ENCODE measurements at places on chromosomes 1 and 21.

- no peak for DNase-seq
Measured at GRCh38 chr21:31921079-31921478, 48.3 kb downstream of the HUNK start.

DNA sequence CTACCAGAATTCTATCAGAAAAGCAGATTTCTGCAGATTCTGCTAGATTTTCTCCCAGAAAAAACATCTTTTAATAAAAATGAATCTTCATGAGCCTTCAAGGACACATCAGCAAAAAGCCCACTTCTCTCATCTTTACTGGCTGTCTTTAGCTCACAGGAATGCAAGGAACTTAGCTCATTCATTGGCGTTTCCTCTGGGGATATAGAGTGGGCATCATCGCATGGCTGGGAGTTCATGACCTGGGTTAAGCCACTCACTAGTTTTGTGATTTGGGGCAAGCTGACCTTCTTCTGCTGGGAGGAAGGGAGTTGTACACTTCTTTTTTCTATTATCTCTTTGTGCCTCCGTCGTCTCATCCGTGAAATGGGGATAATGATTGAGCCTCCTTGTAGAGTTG, 149.7 kb downstream of the KAZN start:
- no peak for DNase-seq

GRCh38 chr1:236103646-236104218, 38.6 kb upstream of the GPR137B start:
- DNase-seq = no peak

DNA sequence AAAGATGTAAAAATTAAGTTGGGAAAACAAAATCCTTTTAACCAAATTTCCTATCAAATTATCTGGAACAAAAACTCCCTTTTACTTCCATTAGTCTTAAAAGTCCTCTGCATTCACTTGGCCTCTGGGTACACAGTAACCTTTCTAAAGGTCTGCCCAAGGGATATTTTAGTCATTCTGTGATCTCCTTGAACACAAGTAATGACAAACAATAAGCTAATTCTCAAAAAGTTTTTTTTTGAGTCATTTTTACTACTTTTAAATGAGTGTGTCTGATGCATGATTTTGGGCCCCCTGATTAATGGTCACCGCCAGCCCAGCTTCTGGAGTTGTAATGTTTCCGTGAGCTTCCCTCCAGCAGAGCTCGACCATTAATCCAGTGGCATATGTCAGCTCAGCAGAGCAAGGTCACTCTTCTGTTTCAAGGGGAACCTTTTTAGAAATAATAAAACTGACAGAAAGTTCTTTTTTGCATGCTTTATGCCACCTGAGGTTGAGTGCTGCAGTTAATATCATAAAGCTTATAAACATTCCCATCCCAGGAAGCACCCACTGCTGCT, 14.3 kb downstream of the SAMSN1 start:
- DNase-seq = no peak

DNA sequence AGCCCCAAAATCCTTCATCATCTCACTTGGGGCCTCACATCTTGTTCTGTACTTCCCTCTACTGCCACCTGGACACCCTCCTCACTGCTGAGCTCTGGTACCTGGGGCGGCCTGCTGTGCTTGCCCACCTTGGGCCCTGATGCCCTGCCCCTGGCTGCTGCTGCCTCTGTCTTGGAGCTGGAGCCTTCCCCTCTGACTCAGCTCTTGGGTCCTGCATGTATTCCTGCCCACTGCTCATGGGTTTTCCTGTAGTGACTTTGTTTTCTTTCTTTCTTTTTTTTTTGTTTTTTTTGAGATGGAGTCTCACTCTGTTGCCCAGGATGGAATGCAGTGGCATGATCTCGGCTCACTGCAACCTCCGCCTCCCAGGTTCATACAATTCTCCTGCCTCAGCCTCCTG, 37.5 kb downstream of the TRAPPC10 start:
- DNase-seq = no peak

- no peak for DNase-seq
Measured at GRCh38 chr1:201766131-201766866, 62.7 kb upstream of the IPO9 start.

- no peak for DNase-seq
Measured at GRCh38 chr21:16797540-16797939, 715.3 kb upstream of the CXADR start.

GRCh38 chr1:209420276-209420675, 163.2 kb upstream of the CAMK1G start:
- DNase-seq = no peak

GRCh38 chr1:36099681-36100341, 11.1 kb downstream of the ADPRS start:
- DNase-seq = peak; percentile 11

DNA sequence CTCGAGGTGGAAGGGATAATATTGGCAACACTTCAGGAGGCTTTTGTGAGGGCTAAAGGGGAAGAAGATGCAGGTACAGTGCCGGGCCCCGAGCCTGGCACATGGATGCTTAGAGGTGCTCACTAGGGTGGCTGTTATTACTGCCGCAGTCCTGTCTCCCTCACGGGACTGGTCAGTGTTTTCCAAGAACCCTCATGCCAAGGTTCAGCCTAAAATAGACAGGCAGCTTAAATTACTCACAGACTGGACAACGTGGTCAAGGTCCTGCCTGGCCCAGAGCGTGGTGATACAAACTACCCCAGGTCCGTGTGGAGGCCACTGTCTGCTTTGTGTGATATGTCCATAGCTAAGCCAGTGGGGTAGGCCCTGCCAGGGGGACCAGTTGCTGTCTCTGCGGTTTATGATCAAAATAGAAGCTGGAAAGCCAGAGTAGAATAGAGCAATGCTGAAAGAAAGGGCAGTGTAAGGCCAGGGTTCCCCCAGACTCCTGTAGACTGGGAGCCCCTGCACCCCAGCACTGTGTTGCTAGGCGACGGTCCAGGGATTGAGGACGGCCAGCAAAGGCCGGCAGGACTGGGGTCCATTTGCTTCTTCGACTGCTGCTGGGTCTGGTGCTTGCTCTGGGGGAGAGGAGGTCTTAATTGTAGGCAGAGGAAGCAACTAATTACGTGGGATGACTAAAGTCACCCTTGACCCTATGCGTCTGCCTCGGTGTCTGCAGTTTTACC, 36.1 kb downstream of the ELAPOR1 start:
- DNase-seq = no peak

- DNase-seq = no peak
Measured at GRCh38 chr1:38022810-38023209, 10.3 kb downstream of the UTP11 start.

DNA sequence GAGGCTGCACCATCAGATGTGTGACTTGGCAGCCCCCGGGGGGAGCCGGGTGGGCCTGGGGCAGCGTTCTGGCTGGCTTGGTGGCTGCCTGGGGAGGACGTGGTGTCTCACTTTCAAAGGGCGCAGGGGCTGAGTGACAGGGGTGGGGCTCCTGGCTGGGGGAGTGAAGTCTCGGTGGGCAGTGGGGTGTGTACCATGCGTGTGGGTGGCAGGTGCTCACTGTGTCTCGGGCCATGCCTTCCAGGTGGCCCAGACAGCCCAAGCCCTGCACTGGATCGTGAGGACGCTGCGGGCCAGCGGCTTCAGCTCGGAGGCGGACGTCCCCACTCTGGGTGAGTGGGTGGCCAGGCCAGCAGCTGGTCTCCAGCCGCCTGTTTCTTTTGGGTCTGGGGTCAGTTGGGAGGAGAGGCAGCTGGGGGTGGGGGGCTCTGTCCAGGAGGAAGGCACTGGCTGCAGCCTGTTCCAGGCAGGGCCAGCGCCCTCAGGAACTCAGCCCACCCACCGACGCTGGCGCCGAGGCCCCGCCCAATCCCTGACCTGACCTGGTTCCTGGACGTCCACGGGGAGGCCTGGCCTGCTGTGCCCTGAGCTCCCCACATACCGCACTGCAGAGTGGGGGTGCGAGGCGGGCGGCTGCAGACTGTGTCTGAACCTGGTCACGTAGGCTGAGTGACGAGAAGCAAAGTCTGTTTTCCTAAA, 30.6 kb upstream of the LRRC3 start:
- no peak for DNase-seq

DNA sequence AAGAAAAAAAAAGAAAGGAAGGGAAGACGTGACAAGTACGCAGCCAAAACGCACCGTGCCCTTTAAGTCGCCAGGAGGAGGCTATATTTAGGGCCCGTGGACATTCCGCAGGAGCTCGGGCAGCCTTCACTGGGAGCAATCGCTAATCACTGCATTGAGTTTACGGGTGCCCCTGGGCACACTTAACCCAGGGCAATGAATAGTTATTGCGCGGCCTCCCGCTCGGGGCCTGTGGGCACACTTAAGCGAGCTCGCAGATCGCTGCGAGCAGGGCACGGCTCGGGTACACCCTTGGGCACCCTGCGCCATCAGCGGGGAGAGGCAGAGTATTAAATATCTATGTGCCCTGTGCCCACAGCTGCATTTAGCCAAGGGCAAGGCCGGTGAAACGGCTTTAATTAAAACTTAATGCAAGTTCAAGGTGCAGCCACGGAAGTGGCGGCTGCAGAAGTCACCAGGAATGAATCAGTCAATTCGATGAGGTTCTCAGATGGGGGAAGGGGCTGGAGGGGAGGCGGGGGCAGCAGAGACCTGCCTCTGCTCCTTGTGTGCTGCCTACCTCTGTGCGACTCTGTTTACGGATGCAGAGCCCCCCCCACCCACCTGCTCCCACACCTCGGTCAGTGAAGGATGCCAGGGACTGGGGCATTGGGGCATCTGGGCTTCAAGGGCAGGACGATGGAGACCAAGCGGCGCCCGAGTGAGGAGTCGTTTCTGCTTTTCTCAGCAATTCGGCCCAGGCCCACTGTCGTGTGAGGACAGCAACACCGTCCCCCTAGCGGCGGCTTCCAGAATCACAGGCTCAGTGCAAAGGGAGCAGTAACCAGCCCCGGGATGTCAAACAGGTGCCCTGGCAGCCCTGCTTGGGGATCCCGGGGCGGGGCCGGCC, 51.8 kb upstream of the TARDBP start:
- DNase-seq = no peak

GRCh38 chr1:76620371-76620770, 246.9 kb upstream of the ST6GALNAC5 start:
- DNase-seq = no peak

- no peak for DNase-seq
Measured at GRCh38 chr1:94709891-94710581, 110.1 kb upstream of the SLC44A3 start.

GRCh38 chr1:41936107-41936506, 17.4 kb upstream of the HIVEP3 start:
- DNase-seq = peak; percentile 53
